ENCODE measurements at places on chromosomes 3 and 15.

GRCh38 chr3:190308154-190308553 lies 14.1 kb downstream of the CLDN1 start:
- DNase-seq, result no peak

GRCh38 chr3:66836363-66837152 lies 161.5 kb upstream of the KBTBD8 start:
- no peak for DNase-seq

DNA sequence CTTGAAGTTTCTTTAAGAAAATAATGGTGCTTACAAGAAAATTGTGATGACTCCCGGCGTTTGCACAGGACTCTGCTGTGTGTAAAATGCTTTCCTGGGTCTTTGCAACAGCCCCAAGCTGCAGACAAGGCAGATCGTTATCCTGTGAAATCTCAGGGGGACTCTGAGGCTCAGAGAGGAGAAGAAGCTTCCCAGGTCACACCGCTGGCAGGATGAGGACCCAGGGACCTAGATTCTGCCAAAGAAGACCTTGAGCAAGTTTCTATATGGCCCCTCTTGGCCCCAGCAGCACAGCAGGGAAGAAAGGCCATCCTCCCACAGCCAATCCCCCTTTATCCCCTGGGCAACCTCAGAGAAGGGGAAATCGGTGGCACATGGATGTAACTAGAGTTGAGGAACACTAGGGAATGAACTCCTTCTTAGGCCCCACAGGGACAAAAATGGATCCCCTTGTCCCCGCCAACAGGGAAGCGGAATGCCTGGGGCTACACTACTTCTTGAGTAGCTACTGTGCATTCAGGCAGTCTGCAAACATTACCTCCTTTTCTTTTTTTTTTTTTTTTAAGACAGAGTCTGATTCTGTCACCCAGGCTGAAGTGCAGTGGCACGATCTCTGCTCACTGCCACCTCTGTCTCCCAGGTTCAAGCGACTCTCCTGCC lies 72.8 kb downstream of the CPN2 start:
- DNase-seq, result no peak

- DNase-seq, result no peak
Observed at GRCh38 chr3:184590795-184591194, 29.2 kb downstream of the EPHB3 start.

GRCh38 chr3:151379083-151379734 lies 5.3 kb downstream of the P2RY12 start:
- peak; percentile 38 for DNase-seq

- no peak for DNase-seq
Observed at GRCh38 chr3:88009066-88009465, 49.7 kb downstream of the CGGBP1 start.

- DNase-seq, result no peak
Observed at GRCh38 chr15:40277471-40277870, 5.4 kb downstream of the ANKRD63 start.

- peak; percentile 36 for DNase-seq
Observed at GRCh38 chr15:38072348-38073177, 138.1 kb downstream of the TMCO5A start.

DNA sequence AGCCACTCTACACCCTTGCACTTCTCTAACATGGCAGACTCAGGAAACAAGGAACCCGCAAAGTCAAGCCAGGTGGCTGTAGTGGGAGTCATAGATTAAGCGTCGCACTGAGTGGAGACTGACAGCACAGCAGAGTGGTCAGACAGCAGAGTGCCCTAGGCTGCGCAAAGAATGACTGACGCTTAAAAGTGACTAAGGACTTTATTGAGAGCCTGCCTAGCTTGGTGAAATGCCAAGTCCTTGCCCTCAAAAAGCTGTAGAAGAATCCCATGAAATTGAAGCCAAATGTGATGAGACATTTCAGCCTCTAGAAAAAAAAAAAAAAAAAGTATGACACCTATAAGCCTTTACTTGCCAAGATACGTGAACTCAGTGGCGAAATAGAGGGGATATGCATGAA lies 30.2 kb downstream of the NCEH1 start:
- DNase-seq, result no peak

DNA sequence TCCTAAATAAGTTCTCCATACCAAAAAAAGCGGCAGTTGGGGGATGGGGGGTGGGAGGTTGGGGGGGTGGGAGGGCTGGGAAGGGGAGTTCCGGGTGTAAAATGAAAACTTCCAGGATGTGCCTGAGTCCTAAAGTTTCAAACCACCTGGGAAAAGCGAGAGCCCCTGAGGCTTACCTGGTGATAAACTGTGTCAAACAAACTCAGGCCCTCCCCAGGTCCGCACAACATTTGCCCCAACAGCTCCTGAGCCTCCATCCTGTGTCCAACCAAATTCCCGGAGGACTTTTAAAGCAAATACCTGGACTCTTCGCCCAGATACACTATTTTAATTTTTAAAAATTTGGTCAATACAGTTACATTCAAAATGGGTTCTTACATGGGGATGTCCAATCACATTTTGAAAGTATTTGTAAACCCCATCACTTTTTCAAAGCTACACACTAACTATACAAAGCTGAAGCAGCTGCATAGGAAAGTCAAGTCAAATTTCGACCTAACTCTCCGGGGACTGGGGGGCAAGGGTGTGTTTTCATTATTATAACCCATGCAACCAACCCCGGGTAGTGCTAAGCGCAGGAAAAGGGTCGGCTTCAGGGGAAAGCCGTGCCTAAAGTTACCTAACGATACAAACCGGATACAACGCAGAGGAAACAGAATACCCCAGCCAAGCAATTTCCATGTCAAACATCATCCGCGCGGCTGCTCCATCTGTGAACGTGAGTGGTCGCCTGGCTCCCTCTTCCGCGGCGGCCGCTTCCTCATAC lies 685 bp upstream of the FOXB1 start:
- DNase-seq, result peak; percentile 24

- DNase-seq, result no peak
Observed at GRCh38 chr15:58873267-58873666, 60.2 kb downstream of the SLTM start.

GRCh38 chr3:114606336-114606735 lies 312.5 kb downstream of the TIGIT start:
- no peak for DNase-seq

DNA sequence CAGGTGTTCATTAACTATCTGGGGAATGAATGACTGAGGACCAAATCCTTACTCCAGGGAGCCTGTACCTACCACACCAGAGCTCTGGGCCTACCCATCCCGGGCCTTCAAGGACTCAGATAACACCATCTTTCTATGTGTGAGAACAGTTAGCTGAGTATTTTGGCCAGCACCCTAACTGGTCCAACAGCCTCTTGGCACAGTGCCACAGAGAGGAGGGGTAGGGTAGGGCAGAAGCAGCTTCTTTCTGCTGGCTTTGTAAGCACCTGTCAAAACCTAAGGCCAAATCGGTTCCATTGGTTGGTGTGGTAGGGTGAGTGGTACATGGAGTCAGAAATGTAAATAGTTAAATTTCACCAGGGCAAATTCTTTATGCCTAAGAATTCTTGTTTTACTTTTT lies 26.7 kb downstream of the ISL2 start:
- DNase-seq, result no peak

DNA sequence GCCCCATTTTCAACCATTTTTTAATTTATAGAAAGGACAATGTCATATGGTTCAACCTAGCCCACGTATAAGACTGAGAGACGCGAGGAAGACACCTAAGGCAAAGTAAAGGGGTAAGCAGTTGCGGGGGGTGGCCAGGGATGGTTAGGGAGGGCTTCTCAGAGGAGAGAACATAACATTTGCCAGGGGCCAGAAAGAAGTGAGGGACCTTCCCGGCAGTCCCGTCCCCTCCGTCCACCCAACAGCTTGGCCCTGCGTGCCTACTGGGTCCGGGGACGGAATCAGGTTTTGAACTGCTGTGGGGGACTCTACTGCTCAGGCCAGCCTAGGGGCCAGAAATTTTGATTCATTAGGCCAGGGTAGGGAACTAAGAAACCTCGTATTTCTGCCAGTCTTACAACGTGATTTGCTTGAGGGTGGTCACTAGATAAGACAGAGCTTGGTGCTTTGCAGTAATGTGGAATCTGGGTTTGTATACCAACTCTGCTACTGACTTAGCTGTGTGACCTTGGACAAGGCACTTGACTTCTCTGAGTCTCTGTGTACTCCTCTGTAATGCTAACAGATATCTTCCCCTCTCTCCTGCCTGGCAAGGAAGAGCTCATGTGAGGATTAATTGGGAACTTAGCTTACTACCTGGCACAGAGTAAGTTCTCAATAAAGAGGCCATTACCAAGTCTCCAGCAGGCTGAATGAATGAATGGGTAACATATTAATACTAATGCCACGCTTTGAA lies 734 bp upstream of the SLC6A20 start:
- DNase-seq, result no peak

GRCh38 chr3:156694536-156694935 lies 20.1 kb downstream of the TIPARP start:
- no peak for DNase-seq

- no peak for DNase-seq
Observed at GRCh38 chr3:175672119-175672689, 813.1 kb downstream of the NAALADL2 start.

GRCh38 chr15:70505411-70505919 lies 257.9 kb downstream of the UACA start:
- peak; percentile 44 for DNase-seq

- DNase-seq, result no peak
Observed at GRCh38 chr3:103440539-103441203, 1005.9 kb downstream of the ZPLD1 start.

- DNase-seq, result peak; percentile 37
Observed at GRCh38 chr3:9776896-9777693, 7.3 kb upstream of the CAMK1 start.

GRCh38 chr15:93428150-93428549 lies 339.1 kb upstream of the RGMA start:
- no peak for DNase-seq

DNA sequence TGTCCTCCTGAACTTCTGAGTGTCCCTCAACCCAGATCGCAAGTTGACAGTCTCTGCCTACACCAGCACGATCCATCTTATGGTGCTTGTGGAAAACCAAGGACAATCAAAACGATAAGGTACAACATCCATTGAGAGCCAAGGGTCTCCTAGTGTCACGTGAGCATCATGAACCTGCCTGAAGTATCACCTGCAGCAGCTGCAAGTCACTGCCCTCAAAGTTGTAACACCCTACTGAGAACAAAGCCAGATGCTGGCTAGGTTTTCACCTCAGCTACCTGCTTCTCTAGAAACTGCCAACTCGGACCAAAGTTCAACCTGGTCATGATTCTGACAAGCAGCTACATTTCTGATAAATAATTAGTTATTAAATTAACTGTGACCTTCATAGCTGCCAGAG lies 17.5 kb downstream of the C2CD4B start:
- no peak for DNase-seq

DNA sequence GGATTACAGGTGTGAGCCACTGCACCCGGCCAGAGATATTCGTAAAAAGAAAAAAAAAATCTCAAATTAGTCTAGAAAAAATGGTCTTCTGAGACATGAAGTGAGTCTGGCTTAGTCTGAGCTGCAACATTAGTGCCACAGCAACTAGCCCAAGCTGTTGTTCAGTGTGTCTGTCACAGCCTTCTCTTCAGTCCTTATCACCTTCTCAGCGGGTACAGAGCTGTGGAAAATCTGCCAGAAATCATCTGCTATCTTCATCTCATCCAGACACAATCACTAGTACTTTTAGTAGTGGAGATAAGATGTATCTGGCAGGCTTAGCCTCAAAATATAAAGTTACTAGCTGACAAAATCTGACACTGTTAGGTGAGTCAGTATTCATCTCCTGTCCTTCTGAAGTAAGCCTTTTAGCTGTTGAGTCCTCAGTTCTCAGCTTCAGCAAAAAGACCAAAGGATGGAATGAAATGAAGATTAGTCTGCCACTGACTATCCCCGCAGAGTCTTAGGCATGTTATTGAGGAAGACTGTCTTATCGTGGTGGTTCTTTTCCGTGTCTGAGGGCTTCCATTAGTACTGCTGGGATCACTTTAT lies 120.5 kb upstream of the CGNL1 start:
- no peak for DNase-seq

DNA sequence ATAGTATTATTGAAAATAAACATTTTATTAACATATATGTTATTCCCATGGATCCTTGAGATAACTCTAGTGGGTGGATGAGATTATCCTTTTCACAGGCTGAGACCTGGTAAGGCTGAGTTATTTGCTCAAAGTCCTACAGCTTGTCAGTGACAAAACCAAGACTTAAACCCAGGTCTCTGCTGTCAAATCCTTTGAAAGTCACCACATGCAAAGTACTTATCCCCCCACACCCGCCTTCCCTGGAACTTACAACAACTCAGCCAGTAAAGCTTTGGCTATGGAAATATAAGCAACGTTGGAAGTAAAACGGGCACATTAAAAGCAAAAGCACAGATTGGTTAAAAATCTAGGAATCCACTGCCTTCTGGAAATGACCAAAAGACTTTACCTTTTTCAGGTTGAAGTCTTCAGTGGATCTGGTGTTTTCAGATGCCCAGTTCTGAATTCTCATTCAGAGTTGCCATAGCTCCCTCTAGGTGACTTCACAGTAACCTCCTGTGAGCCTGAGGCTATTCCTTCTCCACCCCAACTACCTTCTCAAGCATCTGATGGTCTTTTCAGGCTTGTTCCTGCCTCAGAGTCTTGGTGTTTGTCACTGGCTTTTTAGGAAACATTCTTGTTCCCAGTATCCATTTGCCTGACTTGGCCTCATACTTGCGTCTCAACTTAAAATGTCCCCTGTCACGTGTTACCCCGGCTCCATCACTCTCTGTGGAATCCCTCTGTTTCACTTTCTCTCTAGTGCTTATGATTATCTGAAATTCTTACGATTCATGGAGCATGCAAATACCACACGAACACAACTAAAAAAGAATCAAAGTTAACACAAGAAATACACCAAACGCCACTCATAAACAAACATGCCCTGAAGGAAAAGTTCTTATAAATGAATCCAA lies 131.2 kb downstream of the MAGI1 start:
- no peak for DNase-seq

DNA sequence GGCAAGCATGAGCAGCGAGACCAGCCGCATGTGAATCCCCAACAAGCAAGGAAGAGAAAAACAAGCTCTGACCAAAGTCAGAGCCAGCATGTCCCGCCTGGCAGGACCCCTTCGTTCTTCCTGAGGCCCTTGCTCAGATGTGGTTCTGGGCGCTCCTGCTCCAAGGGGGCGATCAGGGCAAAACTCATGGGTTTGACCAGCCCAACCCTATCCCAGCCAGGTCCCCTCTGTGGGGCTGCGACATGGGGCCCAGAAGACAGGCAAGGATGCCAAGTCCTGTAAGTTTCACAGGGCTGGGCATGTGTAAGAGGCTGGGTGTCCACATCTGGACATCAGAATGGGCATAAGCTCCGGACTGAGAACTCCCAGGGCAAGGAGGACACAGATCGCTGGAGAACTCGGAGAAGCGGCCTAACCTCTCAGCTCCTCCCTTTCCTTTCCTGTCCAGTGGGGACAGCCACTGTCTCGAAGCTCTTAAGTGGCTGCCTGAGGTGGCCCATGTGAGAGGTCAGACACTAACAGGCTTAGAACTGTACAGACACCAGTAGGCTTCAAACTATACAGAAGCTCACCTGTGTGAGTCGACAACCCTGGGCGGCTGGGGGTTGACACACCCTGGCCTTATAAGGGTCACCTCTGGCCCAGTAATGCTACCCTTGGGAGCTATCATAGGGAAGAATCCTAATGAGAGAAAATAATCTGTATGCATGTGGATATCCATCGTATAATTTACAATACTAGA lies 48.9 kb downstream of the XXYLT1 start:
- DNase-seq, result no peak

GRCh38 chr3:104347291-104347690 lies 1019.4 kb upstream of the ALCAM start:
- no peak for DNase-seq
